ENCODE measurements at places on chromosomes 4 and X. TPM values are rescaled to one million over a fixed set of nuclear protein-coding genes. Genes with fewer than 3 reads are reported as not detected.

GRCh38 chrX:54030329-54030728, 13.9 kb downstream of the PHF8 start:
- no peak overlapping the region for H3K4me3 ChIP-seq
- DNase-seq = no peak
- no peaks in the 10 kb centered on the region for H3K36me3 ChIP-seq
- no peak overlapping the region for H3K27ac ChIP-seq
- no peaks in the 10 kb centered on the region for H3K27me3 ChIP-seq

DNA sequence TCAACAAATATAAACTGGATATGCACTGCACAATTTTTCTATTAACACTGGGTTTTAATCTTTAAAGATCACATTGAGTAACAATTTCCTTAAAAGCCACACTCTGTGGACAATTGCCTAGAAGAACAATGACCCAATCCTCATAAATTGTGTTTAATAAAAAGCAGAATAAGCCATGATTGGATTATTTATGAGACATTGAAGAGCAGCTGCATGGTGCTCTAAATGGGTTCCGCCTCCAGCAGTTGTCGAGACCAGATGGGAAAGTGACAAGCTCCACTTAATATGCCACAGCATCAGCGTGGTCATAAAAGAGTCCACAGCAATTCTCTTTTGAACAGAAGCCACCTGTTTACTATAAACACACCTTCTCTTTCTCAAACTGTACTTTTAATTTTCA, 635.2 kb upstream of the FRG1 start:
- no peak for DNase-seq
- H3K36me3 ChIP-seq = no peaks in the 10 kb centered on the region
- H3K4me1 ChIP-seq = no peaks in the 10 kb centered on the region
- no peaks in the 10 kb centered on the region for H3K27me3 ChIP-seq

DNA sequence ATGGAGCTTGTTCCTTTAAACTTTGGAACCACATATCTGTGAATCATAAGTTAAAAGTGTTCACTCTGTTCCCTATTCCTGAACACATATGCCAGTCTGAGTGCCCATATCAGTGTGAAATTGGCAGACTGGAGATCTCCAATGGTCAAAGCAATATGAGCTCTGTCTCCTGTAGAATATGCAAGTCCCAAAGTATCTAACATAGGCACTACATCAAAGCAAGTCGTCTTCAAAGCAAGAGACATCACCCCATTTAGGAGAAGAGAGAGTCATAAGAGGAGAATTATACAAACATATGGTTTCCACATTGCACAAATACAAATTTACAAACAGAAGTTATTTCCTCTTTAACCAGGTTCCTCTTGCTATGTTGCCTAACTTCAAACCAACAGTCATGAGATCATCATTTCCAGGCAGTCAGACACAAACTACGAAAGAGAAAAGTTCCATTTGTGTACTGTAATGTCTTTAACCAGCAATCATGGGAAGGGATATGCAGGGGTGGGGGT, 9.9 kb upstream of the GK start:
- no peak overlapping the region for H3K4me3 ChIP-seq
- H3K27ac ChIP-seq = no peak overlapping the region
- H3K27me3 ChIP-seq = no peaks in the 10 kb centered on the region
- no peaks in the 10 kb centered on the region for H3K4me1 ChIP-seq

GRCh38 chr4:100098011-100098545, 92.2 kb downstream of the DDIT4L start:
- no peaks in the 10 kb centered on the region for H3K36me3 ChIP-seq
- no peaks in the 10 kb centered on the region for H3K27me3 ChIP-seq
- peaks cover 26% of the 10 kb centered on the region for H3K4me1 ChIP-seq
- no peak for DNase-seq
- no peak overlapping the region for H3K27ac ChIP-seq

DNA sequence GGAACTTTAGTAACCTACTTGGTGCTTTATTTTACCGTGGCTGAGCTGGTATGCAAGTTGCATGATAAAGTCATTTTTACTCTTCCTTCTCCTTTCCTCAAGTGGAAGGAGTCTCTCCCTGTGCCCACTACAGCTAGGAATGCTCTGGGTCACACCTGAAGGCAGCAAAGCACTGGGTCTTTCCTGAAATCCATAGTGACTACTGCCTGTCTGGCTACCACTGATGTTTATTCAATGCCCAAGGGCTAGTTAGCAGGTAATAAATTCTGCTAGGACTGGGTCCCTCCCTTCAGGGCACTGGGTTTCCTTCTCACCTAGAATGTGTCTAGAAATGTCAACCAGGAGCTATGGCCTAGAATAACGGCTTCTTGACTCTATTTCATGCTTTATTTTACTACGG, 1081.4 kb downstream of the FAT4 start:
- no peaks in the 10 kb centered on the region for H3K4me1 ChIP-seq
- no peak for DNase-seq
- no peaks in the 10 kb centered on the region for H3K36me3 ChIP-seq
- no peaks in the 10 kb centered on the region for H3K27me3 ChIP-seq

- H3K27me3 ChIP-seq = no peaks in the 10 kb centered on the region
- H3K36me3 ChIP-seq = no peaks in the 10 kb centered on the region
- no peak overlapping the region for H3K4me3 ChIP-seq
Measured at GRCh38 chrX:132968296-132968949, 10.0 kb upstream of the HS6ST2 start.

DNA sequence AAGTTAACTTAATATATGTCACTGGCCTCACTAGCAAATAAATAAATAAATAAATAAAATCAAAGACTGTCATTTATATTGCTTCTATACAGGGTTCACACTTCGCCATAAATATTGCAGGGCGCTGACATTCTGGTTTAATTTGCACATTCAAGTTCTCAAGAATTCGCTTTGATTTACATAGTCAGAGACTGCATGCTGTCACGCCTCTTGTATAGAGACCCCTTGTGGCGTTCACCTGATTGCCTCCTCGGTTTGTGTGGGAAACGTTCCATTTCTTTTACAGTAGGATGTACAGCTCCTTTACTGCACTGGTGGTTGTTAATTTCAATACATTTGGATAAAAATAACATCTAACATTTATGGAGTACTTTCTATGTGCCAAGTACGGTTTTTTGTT, 71.3 kb upstream of the ADGRG2 start:
- no peak for DNase-seq
- H3K27ac ChIP-seq = no peak overlapping the region
- no peaks in the 10 kb centered on the region for H3K4me1 ChIP-seq
- H3K4me3 ChIP-seq = no peak overlapping the region
- no peaks in the 10 kb centered on the region for H3K36me3 ChIP-seq

DNA sequence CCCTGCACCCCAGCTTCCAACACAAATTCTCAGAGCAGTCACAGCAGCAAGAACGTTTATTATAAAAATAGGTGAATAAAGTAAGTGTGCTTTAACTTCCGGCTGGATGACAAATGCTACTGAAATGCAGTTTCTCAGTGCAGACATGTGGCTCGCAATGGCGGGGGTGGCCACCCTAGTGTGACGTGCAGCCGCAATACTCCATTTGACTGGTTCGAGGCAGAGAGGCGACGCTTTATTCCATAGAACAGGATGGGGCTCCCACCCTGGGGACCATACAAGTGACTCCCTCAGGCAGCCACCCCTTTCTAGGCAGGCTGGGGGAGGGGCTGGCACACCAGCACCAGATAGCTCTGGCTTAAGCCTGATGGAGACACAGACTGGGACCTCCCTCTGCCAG, 14.5 kb downstream of the TNIP2 start:
- H3K27ac ChIP-seq = no peak overlapping the region
- peaks cover 6% of the 10 kb centered on the region for H3K36me3 ChIP-seq
- peaks cover 12% of the 10 kb centered on the region for H3K4me1 ChIP-seq
- no peaks in the 10 kb centered on the region for H3K27me3 ChIP-seq
- no peak for DNase-seq

- H3K4me1 ChIP-seq = no peaks in the 10 kb centered on the region
- H3K4me3 ChIP-seq = no peak overlapping the region
- H3K36me3 ChIP-seq = no peaks in the 10 kb centered on the region
- DNase-seq = no peak
- no peak overlapping the region for H3K27ac ChIP-seq
Measured at GRCh38 chrX:151609222-151609621, 45.7 kb downstream of the PASD1 start.

DNA sequence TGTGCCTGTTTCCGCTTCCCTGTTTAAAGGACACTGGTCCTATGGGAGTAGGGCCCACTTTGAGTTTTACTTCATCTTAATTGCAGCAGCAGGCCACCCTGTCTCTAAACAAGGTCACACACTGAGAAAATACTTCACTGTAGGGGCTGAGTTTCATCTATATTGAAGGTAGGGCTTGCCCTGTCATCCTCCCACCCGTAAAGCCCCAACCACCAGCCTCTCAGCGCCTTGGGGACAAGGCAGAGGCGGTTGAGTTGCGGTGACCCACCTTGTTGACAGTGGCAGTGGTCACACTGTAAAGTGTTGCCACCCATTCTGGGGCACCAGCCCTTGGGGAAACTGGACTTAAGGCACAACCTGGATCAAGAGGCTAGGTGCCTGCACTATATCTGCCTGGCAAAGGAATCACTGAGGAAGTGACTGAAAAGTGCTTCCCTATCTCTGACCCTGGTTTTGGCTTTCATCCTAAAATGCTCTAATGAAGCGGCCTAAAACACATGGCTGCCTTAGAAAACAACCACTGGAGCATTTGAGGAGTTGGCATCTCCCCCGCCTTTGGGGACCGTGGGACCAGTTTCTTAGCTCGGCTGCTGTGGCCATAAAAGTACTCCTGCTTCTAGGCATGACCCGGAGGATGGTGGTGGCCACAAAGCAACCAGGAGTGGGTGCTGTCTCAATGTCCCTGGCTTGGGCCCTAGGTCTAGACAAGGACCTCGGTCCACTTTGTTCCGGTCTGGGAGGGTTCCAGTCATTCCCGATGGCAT, 7.8 kb upstream of the WDR1 start:
- no peaks in the 10 kb centered on the region for H3K4me1 ChIP-seq
- no peak overlapping the region for H3K4me3 ChIP-seq
- H3K27me3 ChIP-seq = no peaks in the 10 kb centered on the region

DNA sequence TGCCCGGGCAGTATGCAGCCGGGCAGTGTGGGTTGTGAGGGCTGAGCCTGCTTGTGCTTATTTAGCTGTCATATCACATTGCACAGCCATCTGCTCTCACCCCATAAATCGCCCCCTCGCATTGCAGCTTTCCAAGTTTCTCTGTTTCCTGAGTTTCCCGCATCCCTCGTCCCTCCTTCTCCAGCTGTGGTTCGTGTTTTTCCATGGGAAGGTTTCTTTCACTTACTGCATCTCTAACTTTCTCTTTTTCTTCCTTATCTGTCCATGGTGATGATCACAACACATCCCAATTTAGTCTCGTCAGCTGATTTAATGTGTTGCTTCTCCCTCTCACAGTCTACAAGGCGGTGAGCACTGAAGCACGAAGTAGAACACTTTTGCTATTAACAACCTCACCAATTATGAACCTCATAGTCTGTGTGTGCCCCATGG, 118.1 kb downstream of the ENPP6 start:
- H3K4me1 ChIP-seq = no peaks in the 10 kb centered on the region
- no peaks in the 10 kb centered on the region for H3K36me3 ChIP-seq
- no peak for DNase-seq
- H3K27me3 ChIP-seq = no peaks in the 10 kb centered on the region

GRCh38 chr4:174320494-174321199, 36.9 kb downstream of the CEP44 start:
- DNase-seq = no peak
- no peaks in the 10 kb centered on the region for H3K27me3 ChIP-seq
- peaks cover 10% of the 10 kb centered on the region for H3K36me3 ChIP-seq
- no peak overlapping the region for H3K4me3 ChIP-seq
- H3K4me1 ChIP-seq = no peaks in the 10 kb centered on the region
- no peak overlapping the region for H3K27ac ChIP-seq

DNA sequence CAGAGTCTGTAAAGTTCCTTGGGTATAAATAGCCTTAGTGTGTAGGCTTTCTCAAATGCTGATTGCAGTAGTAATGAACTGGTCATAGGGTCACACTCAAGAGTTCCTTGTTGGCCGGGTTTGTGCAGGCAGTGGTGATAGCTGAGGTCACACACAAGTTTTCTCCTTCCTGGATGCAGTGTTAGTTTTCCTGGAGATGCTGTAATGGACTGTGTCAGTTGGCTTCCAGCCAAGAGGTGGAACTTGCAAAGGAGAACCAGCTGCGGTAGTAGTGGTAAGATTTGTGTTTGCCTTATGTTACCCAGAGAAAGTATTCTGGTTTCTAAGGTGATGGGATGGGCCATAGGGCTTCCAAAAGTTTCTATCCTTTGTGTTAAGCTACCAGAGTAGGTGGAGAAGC, 409.8 kb upstream of the FRG1 start:
- H3K4me3 ChIP-seq = no peak overlapping the region
- H3K36me3 ChIP-seq = no peaks in the 10 kb centered on the region
- no peaks in the 10 kb centered on the region for H3K4me1 ChIP-seq
- no peak overlapping the region for H3K27ac ChIP-seq
- DNase-seq = no peak

- no peak for DNase-seq
- no peak overlapping the region for H3K27ac ChIP-seq
- H3K4me3 ChIP-seq = no peak overlapping the region
- H3K4me1 ChIP-seq = no peaks in the 10 kb centered on the region
- no peaks in the 10 kb centered on the region for H3K27me3 ChIP-seq
Measured at GRCh38 chr4:11416071-11416766, 12.5 kb downstream of the HS3ST1 start.

- H3K4me3 ChIP-seq = no peak overlapping the region
- H3K36me3 ChIP-seq = no peaks in the 10 kb centered on the region
- H3K4me1 ChIP-seq = no peaks in the 10 kb centered on the region
- H3K27ac ChIP-seq = no peak overlapping the region
Measured at GRCh38 chr4:83932750-83933391, 397.0 kb downstream of the GPAT3 start.

DNA sequence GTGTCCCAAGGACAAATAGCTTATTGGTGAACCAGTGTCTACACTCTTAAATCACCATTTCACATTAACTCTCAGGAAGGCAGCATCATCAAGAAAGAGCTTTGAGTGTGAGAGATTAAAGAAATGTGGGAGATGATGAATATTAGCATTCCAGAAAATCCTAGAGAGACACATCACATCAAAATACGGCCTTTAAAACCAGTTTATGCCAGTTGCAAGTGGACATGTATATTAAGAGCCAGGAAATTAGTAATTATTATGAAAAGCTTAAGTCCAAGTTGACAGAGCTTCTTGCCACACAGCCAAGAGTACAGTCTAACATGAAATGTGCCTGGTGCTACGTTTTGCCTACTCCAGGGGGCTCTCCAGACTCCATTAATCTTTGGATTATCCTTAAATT, 503.0 kb upstream of the BOD1L1 start:
- H3K36me3 ChIP-seq = no peaks in the 10 kb centered on the region
- H3K27me3 ChIP-seq = no peaks in the 10 kb centered on the region
- H3K4me1 ChIP-seq = no peaks in the 10 kb centered on the region
- no peak for DNase-seq
- no peak overlapping the region for H3K27ac ChIP-seq

FANCB gene
- total RNA-seq = 4.0 TPM

MAGEB17 gene
- not detected for total RNA-seq

SASH3 gene
- 71.8 TPM for total RNA-seq

PCDH10 gene
- not detected for total RNA-seq

CYSLTR1 gene
- total RNA-seq = 71.9 TPM

TRIML1 gene
- not detected for total RNA-seq

CYBB gene
- 21.9 TPM for total RNA-seq

DCAF4L1 gene
- 0.24 TPM for total RNA-seq

All from naive thymus-derived CD4-positive, alpha-beta T cell (primary cell).